ENCODE measurements at places on chromosomes 13 and 19.

DNA sequence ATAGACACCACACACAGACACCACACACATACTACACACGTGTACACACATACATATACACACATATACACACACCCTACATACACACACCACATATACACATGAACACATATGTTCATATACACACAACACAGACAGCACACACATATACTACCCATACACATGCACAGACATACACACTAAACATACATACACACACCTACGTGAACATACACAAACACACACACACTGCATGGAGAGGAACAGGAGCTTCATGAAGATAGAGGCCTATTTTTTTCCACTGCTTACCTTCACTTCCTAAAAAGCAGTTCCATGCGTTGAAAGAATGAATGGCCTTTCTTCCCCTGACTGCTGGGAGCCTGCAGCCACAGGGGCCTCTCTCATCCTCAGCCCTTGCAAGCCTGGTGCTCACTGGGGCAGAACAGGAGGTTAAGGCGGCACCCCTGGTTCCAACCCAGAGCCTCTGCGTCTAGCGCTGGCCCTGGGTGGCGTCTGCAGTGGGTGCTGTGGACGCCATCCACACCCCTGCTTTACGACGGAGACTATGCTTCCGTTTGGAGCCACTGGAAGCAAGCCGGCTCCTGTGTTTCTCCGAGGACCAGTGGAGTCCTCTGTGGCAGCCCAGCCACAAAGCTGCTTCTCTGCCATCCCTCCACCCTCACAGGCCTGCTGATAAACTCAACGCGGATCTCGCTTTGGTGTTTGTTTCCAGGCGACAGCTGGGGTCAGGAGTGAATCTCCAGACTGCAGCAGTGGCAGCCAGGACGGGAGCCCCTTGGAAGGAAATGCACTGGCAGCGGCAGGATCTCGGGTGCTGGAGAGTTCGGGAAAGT lies 1.9 kb upstream of the RASA3 start:
- DNase-seq = peak; percentile 79

GRCh38 chr13:105798541-105798940 lies 736.9 kb downstream of the EFNB2 start:
- no peak for DNase-seq

DNA sequence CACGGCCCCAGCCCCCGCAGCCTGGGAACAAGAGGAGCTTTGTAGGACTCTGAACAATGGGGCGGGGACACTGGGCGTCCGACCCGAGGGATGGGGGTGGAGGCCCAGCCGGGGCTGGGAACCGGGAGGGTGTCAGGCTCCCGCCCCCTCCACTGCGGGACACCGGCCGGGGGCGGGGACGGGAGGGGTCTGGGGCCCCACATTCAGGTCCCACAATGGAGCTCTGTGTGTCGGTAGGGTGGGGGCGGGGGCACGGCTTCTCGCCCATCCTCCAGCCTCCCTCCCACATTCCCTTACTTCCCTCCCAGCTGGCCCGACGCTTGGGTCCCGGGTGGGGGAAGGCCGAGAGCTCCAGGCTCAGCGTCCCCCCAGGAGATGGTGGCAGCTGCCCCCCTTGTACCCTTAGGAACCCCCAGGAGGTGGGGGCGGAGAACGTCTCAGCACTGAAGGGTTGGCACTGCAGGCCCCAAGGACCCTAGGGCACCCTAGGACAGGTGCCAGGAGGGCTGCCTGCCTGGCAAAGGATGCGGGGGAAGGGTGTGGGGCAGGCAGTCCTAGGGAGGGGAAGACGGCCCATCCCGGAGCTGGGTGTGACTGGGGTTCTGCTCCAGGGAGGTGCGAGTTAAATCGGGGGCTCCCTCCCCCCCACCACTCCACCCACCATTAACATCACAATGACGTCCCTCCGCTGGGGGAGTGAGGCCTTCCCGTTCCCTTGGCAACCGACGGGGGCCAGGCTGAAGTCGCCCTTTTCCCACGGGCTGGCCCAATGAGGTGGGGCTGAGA lies 5.3 kb downstream of the TTYH1 start:
- DNase-seq = no peak

DNA sequence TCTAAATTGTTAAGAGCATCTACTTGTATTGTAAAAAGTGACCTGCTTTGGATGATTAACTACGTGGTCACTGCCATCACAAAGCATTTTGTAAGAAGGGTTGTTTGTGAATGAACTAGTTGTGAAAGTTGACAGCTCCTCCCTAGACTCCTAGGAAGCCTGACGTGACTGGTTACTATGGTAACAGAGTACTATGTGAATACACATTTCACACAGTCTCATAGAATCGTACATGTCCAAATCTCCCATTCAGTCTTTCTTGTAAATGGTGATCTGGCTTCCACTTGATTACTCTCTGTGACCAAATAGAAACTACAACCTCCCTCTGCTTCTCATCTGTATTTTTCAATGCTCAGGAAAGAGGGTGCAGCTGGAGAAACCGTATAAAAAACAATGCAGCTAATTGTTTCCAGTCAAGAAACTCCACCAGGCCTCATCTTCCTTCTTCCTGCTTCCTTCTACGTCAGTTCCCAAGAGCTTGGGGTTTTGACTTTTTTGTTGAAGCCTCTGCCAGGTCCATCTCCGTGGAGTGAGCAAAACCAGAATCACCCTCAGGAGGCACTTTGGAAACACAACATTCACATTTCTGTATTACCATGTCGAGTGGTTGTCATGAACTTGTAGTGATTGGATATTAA lies 83.4 kb downstream of the GPC6 start:
- peak; percentile 87 for DNase-seq

DNA sequence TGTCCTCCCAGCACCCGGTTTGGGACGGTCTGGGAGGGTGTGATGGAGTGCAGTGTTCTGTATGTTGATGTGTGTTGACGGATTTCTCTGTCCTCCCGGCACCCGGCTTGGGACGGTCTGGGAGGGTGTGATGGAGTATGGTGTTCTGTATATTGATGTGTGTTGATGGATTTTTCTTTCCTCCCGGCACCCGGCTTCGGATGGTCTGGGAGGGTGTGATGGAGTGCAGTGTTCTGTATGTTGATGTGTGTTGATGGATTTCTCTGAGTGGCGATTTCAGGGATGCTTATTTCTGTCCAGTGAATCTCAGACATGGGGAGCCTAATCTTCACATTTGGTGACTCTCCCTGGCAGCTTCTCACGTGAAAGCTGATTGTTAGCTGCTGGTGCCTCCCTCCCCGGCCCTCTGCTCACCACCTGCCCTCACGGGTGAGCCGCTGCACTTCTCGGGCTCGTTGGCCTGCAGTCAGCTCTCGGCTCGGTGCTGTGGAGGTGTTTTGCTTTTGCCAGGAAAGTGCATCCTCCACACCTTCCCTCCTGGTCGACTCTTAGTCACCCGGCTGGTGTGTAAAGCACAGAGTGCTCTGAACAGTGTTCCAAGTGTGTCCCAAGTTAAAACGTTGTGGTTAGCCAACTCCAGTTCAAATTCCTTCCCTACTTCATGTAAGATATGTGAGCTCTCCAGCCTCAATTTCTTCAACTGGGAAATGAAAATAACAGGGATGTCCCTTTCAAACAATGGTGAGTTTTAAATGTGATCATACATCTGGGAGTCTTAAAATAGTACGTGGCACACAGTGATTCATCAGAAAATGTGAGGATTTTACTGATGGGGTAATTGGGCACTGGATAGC lies 54.6 kb downstream of the ATP11A start:
- peak; percentile 67 for DNase-seq

GRCh38 chr13:75295201-75295600 lies 186.8 kb downstream of the TBC1D4 start:
- no peak for DNase-seq

DNA sequence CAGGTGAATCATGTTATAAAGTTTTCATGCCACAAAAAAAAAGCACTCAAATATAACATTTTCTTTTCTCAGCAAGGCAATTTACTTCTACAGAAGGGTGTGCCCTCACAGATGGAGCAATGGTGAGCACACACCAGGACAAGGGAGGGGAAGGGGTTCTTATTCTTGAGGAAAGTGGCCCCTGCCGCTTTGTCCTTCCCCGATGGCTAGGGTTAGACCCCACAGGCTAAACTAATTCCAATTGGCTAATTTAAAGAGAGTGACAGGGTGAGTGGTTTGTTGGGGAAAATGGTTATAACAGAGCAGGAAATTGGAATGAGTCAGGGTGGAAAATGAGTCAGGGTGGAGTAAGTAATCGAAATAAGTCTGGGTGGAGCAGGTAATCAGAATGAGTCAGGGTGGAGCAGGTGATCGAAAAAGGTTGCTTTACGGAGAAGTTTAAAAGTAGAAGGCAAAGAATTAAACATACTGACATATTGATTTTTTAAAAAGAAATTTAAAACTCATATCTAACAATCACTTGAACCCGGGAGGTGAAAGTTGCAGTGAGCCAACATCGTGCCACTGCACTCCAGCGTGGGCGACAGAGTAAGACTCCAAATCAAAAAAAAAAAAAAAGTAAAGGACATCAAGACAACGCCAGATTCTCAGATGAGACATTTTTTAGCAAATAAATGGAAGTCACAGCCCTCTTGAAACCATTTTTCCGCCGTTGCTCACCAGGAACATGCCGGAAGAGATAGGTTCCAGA lies 813 bp downstream of the ZNF562 start:
- DNase-seq = peak; percentile 69

- DNase-seq = peak; percentile 9
Measured at GRCh38 chr19:37329686-37330085, 41.2 kb upstream of the ZNF527 start.

GRCh38 chr13:110294146-110294545 lies 12.8 kb downstream of the COL4A1 start:
- no peak for DNase-seq

GRCh38 chr13:40204246-40204645 lies 462.2 kb downstream of the FOXO1 start:
- DNase-seq = no peak

GRCh38 chr13:33730147-33730546 lies 87.8 kb upstream of the RFC3 start:
- no peak for DNase-seq

- DNase-seq = no peak
Measured at GRCh38 chr19:10881403-10882107, 10.2 kb downstream of the CARM1 start.

DNA sequence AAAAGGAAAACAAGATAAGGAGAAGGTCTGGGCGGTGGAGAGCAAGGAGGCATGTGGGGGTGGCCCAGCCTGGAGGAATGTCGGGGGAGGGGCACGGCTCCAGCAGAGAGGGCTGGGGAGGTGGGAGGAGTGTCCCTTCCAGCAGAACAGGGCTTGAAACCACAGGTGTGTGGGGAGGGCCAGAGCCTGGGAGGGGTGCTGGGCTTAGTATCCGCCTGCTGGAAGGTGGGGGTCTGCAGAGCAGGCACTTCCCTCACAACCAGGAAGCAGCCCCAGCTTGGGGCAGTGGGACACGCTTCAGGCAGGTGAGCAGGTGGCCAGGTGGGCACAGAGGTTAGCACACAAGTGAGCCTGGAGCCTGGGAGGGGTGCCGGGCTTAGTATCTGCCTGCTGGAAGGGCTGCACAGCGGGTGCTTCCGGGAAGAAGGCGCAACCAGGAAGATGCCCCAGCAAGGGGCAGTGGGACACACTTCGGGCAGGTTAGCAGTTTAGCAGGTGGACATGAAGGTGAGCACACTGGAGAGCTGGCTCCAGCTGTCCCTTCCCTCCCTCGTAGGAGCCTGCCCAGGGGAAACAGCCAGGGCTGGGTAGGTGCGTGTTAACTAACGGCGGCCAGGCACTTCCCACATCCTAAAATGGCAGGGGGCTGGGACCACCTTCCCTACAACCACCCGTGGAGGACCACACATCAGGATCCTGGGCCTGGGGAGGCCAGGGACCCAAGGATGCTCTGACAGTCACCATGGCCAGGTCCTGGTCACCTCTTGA lies 3.0 kb downstream of the GAS6 start:
- peak; percentile 33 for DNase-seq

- DNase-seq = peak; percentile 73
Measured at GRCh38 chr13:37640499-37640898, 41.9 kb upstream of the POSTN start.

DNA sequence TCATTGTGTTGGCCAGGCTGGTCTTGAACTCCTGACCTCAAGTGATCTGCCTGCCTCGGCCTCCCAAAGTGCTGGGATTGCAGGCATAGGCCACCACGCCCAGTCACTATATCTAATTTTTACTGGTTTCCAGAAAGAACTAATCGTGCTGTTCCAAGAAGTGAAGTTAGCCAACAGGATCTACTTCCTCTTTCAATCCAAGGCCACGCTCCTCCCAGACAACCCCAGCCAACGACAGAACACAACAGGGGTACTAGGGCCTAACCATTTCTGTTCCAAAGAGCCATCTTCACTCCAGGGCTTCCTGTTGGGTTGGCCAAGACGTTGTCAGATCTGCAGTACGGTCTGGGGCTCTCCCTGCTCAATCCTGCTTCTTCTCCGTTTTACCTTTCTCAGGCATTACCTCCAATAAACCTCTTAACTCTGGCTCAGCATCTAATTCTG lies 7.0 kb upstream of the LSM14A start:
- DNase-seq = no peak

- DNase-seq = peak; percentile 36
Measured at GRCh38 chr13:41017817-41018601, 1.1 kb downstream of the ELF1 start.

DNA sequence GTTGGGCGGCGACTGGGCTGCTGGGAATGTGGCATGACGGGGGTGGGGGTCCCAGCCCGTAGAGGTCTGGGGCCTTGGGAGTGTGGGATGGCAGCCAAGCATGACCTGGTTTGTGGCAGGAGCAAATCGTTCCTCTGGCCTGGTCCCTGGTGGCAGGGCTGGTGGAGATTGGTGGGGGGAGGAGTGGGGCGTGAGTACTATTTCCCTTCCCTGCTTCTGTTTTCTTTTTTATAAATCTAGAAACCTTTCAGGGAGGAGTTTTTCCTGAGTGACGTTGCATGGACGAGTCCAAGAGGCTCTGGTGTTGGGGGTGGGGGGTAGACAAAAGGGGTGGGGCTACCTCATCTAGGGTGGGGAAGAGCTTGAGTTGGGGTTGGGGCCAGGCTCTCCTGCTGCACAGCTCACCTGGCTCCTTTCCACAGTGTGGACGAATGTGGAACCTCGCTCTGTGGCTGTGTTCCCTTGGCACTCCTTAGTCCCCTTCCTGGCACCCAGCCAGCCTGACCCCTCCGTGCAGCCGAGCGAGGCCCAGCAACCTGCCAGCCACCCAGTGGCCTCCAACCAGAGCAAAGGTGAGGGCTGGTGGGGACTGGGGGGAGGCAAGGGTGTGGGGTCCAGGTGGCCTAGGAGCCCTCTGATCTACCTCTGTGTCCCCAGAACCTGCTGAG lies 15.4 kb upstream of the PRR19 start:
- DNase-seq = peak; percentile 39

- DNase-seq = peak; percentile 65
Measured at GRCh38 chr13:99980201-99980823, 1.3 kb upstream of the ZIC2 start.

DNA sequence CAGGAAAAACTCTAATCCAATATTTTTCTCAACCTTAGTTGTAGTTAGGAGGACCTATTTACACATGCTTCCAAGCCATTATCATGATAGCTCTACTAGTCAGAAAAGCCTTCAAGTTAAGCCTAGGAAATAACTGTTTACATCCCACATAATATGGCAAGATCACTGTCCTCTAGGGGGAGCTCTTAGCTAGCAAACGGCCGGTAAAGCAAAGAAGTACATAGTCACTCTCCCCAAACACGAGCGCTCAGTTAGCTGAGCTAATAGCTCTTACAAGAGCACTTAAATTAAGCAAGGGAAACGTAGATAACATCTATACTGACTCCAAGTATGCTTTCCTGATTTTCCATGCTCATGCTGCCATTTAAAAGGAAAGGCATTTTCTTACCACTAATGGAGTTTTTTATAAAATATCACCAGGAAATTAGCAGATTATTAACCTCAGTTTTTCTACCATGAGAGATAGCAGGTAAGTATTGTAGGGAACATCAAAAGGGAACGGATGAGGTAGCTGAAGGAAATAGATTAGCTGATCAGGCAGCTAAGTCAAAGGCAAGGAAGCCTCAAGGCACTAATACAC lies 100.6 kb upstream of the PABPC3 start:
- DNase-seq = peak; percentile 82
